RPMI7951 (cell line): ENCODE measurements at places on chromosomes 4 and X.

- no peak for DNase-seq
Measured at GRCh38 chr4:134024251-134024650, 177.3 kb downstream of the PABPC4L start.

GRCh38 chr4:147057611-147058190 is 112.0 kb upstream of the TTC29 start:
- DNase-seq, result peak; percentile 32

DNA sequence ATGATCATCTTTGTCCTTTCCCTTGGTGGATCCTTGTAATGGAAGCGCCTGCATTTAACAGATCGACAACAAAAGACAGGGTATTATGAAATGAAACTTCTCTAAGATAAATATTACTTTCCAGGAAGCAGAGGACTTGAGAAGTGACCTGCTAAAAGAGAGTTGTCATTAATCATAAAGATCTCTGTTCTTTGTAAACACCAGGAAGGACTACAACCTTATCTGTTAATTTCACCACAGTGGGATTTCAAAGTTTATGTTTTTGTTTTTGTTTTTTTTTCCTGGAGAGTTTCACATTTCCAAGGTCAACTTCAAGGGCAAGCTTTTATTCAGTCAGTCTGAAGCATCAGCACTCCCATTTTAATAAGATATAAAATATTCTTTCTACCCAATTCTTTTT is 170.9 kb downstream of the RCHY1 start:
- no peak for DNase-seq

- DNase-seq, result peak; percentile 19
Measured at GRCh38 chr4:77025643-77026321, 50.0 kb downstream of the CCNI start.

GRCh38 chrX:50971395-50971794 is 60.9 kb downstream of the BMP15 start:
- DNase-seq, result no peak

GRCh38 chr4:91330555-91331137 is 973.1 kb upstream of the GRID2 start:
- DNase-seq, result no peak

- DNase-seq, result no peak
Measured at GRCh38 chr4:25624616-25625015, 31.0 kb upstream of the SLC34A2 start.

DNA sequence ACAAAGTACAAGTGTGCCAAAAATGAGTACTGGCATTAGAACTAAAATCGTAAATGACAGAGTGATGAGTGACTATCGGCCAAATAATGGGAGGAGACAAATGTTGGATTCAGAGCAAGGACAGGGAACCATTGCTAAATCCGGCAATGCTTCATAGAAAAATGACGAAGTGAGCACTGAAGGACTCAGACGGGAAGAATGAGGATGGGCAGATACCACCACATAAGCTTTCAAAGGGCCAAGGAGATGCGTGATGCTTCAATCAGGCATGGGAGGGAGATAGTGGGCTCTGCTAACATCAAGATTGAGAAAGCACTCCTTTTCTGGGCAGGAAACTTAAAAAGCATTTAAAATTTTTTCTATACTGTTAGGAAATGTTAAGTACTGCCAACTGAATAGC is 21.6 kb downstream of the RBBP7 start:
- DNase-seq, result no peak

- peak; percentile 81 for DNase-seq
Measured at GRCh38 chr4:1727117-1728031, 6.1 kb downstream of the TACC3 start.

DNA sequence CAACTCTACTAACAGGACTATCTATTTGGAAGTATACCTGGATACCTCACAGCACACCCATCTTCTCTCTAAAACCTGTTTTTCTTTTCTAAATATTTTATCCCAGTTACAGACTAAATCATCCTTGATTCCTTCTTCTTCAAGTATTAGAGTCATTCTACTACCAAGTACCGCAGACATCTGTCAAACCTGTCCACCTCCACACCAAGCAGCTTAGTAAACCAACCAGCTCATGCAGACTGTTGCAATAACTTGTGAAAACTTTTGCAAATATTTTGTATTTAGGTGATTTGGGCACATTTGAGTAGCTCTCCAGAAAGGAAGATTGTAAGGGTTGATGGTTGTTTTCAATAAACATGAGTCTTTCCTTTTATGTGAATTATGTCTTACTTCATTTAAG is 238.6 kb downstream of the ADAMTS3 start:
- DNase-seq, result no peak

DNA sequence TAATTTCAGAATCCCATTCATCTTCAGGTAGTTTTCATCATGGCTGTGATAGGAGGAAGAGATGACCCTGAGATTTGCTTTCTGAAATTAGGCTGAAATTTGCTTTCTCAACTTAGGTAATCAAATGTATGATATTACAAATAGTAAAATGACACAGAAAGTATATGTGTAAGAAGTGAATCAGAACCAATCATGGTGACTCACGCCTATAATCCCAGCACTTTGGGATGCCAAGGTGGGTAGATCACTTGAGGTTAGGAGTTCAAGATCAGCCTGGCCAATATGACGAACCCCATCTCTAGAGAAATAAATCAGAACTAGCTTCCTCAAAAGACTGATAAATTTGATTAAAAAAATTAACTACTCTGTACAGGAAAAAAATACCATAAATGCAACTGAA is 555.4 kb downstream of the STPG2 start:
- no peak for DNase-seq

GRCh38 chrX:154473683-154474082 is 5.4 kb downstream of the LAGE3 start:
- no peak for DNase-seq

DNA sequence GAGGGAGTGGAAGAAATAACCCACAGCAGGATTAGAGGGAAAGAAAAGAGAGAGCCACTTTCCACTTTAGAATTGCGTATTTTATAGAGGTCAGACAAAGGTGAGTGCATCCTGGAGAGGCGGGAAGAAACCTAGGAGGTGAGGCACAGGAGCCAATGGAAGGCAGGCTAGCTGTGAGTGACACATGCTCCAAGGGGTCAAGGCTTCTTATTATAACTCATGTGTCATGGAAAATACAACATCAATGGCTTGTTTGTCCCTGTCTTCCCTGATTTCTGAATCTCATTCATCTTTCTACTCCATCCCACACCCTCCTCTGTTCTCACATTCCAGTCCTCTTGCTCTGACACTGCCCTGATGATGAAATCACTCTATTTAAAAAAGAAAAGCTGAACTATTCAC is 14.4 kb downstream of the ANXA3 start:
- DNase-seq, result peak; percentile 46

GRCh38 chr4:113620032-113620431 is 141.5 kb downstream of the CAMK2D start:
- DNase-seq, result no peak

- DNase-seq, result no peak
Measured at GRCh38 chrX:134628663-134629062, 29.6 kb downstream of the PLAC1 start.

DNA sequence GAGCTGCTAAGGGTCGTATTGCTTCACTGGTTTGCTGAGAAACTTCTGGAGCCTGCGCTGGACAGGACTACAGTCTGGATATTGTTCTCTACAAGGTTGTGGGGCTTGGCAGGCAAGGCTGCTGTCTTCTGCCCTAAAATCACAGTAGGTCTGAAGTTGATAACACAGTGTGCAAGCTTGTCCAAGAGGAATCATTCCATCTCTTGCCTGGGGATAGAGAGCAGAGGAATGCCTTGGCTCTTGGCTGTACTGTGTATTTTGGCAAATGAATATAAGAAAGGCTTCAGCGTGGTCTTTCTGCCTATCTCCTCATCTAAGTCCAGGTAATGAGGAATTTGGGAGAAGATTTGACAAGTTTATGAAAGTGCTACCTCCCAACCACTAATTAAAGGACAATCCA is 9.4 kb upstream of the RASL11B start:
- peak; percentile 53 for DNase-seq

- DNase-seq, result no peak
Measured at GRCh38 chr4:6180841-6181631, 19.3 kb downstream of the JAKMIP1 start.

DNA sequence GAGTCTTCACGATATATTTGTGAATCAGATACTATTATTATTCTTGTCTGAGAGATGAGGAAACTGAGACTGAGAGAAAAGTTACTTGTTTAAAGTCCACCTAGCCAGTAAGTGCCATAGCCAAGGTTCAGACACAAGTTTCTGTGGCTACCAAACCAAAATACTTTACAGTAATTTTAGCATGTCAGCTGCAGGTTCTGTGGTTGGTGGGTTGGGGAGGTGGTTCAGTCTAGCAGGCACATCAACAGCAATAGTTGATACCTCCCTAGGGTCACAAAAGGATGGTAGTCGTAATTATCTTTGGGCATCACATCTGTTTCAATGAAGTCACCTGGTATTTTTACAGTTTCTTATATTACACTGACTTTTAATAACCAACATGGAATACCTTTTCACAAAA is 35.6 kb upstream of the EDA2R start:
- no peak for DNase-seq

GRCh38 chr4:55947254-55947882 is 1.4 kb upstream of the CEP135 start:
- DNase-seq, result peak; percentile 30

DNA sequence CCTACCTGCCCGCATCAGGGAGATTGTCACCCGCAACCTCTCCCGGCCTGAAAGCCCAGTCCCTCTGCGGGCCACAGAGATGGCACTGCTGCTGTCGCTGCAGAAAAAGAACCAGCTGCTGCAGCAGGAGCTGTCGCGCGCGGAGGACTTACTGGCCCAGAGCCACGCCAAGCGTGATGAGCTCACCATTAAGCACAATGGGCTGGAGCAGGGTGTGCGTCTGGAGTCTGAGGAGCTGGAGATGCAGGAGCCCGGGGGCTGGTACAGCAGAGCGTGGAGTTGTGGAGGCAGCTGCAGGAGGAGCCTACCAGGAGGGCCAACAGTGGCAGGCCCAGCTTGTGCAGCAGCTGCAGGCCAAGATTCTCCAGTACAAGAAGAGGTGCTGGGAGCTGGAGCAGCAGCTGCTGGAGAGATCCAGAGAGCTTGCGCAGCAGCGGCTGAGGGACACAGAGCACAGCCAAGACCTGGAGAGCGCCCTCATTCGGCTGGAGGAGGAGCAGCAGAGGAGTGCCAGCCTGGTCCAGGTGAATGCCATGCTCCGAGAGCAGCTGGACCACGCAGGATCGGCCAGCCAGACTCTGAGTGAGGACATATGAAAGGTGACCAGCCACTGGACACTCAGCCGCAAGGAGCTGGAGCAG is 11.3 kb downstream of the SMIM10L2A start:
- no peak for DNase-seq

DNA sequence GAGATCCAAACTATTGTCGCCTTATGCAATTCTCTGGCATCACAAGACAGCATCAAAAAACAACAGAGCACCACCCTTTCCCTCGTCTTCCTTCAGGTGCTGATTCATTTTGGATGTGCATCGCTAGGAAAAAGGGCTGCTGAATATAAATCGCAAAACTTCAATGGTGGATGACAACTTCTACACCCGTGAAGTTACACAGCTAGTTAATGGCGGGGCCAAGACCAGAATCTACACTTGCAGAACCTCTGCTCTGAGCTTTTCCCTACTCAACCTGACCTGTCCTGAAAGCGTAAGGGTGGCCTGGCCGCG is 674 bp downstream of the GNPDA2 start:
- DNase-seq, result no peak

DNA sequence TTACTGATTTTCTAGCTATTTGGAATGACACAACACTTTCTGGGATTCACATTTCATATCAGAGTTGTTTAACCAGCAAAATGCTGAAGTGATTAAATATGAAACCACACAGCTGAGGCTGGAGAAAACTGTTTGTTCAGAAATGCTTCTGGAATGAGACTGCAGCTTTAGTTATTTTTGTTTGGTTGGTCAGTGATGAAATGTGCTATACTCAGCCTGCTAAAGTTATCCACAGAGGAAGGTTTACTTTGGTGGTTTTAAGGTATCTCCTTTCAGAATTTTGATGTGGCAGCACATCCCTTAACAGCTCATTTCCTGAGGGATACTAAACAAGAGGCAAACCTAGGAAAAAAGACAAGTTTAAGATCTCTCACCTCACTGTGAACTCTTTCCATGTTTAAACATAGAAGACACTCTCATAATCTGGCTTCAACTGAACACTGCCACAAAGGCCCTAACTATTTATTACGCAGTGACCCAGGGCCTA is 106.6 kb upstream of the PDE5A start:
- peak; percentile 11 for DNase-seq

DNA sequence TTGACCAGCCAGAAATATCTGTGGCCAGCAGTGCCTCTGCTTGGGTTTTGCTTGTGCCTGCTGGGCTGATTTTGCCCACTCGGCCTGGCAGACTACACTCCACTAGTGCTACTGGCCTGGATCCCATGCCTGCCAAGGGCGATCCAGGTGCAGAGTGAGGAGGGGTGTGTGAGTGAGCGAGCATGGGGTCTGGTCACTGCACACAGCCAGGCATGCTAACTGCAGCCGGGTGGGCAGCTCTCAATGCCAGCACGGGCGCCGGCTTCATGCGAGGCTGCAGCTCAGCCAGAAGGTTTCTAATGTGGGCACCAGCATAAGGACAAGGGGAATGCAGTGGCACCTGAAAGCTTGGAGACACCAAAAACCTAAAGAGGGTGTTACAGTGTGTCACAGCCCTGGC is 1161.4 kb downstream of the FSTL5 start:
- no peak for DNase-seq

DNA sequence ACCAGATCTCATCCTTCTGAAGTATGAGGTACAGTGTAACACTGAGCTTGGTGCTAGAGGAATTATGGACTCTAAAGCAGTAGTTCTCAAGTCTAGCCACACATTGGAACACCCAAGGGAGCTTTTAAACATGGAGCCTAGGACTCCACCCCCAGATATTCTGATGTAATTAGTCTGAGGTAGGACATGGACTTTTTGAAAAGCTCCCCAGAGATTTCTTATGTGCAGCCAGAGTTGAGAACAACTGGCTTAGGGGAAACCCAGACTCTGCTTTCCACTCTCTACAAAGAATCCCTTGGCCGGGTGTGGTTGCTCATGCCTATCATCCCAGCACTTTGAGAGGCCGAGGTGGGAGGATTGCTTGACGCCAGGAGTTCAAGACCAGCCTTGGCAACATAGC is 11.6 kb upstream of the GDPD2 start:
- no peak for DNase-seq

- no peak for DNase-seq
Measured at GRCh38 chr4:3410401-3411135, 31.2 kb upstream of the HGFAC start.

DNA sequence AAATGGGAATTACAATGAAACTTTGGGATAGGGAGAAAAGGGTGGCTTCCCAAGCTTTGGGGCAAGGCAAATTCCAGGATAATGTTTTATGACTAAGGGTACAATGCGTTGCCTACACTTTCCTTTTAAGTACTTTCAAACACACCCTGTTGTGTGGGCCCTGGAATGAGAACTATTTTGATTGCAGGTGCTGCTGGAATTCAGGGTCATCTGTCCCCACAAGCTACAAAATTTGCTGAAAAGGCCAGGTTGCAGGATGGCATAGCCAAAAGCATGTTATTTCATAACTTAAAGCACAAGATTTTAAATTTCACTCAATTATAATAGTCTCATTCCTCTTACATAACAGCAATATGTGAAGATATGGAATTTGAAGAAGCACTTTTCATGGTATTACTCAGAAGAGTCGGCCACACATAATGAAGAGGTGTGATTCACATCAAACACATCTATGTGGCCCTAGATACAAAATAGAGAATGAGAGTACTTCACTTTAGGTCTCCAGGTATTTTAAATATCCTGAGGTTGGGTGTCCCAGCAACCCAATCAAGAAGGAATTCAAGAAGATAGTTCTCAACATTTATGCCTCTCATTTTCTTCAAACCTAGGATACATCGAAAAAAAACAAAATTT is 89.3 kb downstream of the APBB2 start:
- no peak for DNase-seq

GRCh38 chr4:110900213-110900769 is 277.4 kb upstream of the PITX2 start:
- DNase-seq, result no peak

GRCh38 chrX:134868771-134869495 is 121.9 kb upstream of the SMIM10 start:
- DNase-seq, result peak; percentile 63
